ENCODE measurements at places on chromosomes 4 and X.

GRCh38 chr4:144090744-144091143 is 49.8 kb downstream of the GYPA start:
- no peak for DNase-seq

- DNase-seq, result no peak
These were observed 756.1 kb downstream of the SH3BGRL start for GRCh38 chrX:81957900-81958545.

GRCh38 chr4:173765751-173766150 is 235.7 kb upstream of the HAND2 start:
- DNase-seq, result no peak

GRCh38 chr4:996997-997374 is 3.8 kb upstream of the SLC26A1 start:
- no peak for DNase-seq

DNA sequence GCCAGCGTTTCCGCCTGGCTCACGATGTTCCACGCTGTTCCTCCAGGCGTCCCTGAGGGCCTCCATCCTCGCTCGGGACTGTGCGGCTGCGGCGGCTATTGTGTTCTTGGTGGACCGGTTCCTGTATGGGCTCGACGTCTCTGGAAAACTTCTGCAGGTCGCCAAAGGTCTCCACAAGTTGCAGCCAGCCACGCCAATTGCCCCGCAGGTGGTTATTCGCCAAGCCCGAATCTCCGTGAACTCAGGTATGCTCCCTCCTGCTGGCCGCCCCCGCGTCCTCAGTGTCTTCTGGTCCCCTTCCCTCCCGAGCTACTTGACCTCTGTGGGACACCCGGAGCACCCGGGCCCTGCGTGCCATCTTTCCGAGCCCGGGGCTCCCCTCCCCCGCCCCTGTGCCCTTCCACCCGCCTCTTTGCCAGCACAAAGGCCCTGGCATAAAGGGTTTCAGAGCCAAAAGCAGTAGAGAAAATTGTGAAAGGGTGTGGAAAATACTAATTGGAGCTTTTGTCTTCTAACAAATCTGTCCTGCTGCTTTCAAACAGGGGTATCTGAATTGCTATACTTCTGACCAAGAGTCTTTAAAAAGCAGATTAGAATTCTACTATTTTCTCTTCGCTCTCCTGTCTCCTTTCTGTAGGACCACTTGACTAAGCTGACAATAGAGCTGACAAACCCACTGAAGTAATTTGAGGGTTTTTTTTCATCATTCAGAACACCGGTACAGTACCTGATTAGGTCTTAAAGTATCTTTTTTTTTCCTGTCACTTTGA is 104.0 kb downstream of the NEUROG2 start:
- DNase-seq, result no peak

GRCh38 chrX:51476930-51477329 is 19.5 kb downstream of the NUDT11 start:
- no peak for DNase-seq

DNA sequence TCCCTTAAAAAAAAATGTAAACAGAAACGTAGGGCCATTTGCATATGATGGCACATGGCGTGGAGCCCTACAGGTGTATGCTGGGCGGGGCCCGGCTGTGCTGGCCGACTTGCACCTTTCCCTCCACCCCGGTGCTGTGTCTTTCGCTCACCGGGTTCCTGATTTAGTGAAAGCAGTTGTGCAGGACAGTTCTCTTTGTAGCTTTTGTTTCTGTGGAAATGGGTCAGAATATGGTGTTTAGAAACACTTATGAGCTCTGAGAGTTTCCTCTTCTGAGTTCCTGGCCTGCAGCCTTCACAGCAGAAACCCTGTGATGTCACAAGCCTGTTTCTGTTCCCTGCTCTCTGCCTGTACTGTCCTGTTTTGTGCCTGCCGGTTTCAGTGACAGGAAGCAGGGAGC is 22.5 kb upstream of the MSANTD1 start:
- DNase-seq, result no peak

GRCh38 chr4:41424522-41424921 is 113.4 kb upstream of the LIMCH1 start:
- DNase-seq, result no peak

- no peak for DNase-seq
These were observed 59.8 kb downstream of the MRPL1 start for GRCh38 chr4:77922158-77923094.

DNA sequence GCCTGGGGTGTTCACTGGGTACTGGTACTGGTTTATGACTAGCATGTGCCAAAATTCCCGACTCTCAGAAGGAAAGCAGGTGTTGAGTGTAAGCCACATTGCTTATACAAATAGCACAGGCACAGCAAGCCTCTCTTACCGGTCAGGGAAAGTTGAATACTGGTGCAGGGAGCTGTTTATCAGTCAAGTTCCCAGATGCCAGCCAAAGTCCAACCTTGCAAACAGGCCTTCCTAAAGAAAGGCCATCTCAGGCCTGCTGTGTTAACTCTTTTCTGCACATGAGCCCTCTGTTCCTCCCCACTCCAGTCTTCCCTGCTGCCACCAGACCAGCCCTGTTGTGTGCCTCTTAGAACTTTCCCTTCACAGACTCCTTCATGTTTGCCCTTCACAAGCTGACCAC is 34.2 kb downstream of the PKD2 start:
- DNase-seq, result no peak

- DNase-seq, result no peak
These were observed 37.7 kb downstream of the CLCN5 start for GRCh38 chrX:49960061-49960460.

GRCh38 chr4:174524242-174524641 is 2.0 kb upstream of the HPGD start:
- DNase-seq, result no peak

DNA sequence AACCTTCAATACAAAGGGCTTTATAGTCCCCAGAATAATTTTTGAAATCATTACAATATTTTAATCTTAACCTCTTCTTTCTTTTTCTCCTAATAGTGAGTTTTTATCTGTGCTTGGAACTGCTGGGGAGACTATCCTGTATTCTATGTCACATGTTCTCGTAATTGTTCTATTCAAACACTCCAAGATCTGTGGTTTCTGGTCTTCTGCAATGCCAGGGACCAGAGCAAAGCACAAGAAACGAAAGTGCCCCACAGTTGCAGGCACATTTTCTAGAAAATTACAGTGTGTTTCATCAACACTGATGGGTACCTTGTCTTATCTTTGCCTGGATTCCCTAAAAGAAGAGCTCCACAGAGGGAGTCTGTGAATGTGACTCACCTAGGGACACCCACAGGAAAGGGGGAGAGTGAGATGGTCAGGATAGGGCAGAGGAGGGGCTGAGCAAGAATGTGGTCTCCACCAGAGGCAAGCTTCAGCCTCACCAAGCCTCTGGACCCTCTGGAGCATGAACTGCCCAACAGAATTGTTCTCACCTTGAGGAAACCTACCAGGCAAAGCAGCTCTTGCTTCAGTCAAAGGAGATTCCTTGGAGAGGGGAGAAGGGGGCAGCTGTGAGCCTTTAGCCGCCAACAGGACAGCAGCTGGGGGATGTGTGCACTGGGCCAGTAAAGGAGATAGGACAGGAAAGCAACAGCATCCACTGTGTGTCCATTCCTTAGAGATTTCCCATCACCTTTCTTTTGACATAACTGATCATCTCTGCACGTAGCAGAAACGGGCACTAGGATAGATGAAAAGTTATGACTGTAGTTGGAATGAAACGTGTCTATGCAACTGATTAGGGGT is 25.9 kb downstream of the UNC5C start:
- no peak for DNase-seq

DNA sequence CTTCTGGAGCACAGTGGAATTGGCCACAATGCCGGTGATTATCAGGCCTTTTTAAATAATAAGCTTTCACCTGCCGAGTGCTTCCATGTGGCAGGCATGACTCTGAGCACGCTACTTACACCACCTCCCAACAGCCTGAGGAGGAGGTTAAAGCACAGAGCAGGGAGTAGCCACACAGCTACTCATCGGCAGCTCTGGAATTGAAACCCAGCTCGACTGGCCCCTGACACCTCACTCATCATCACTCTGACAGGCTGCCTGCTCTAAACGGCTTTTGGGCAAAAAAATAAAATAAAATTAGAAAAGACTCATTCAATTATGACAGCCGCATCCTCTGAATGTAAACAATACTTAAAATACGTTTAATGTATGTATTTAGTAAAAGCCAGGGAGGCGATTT is 326.4 kb upstream of the NOCT start:
- DNase-seq, result no peak

- DNase-seq, result no peak
These were observed 1.2 kb downstream of the NLGN4X start for GRCh38 chrX:6227453-6227835.

DNA sequence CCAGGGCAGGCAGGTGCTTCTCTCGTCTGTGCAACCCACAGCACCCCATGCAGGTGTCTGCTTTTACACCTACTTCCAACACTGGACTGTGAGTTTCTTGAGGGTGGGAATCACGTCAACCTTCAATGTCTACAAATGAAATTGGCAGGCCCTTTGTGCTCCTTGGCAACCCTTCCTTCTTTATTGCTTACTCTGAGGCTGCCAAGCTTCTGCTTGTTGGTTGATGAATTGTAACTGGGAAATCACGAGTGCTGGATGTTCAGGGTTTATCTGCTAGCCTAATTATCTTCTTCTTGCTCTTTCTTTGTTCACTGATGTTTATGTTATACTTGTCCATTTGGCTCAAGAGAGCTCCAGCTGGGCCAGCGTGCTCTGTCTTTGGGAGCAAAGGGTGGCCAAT is 2.5 kb upstream of the DGAT2L6 start:
- no peak for DNase-seq

DNA sequence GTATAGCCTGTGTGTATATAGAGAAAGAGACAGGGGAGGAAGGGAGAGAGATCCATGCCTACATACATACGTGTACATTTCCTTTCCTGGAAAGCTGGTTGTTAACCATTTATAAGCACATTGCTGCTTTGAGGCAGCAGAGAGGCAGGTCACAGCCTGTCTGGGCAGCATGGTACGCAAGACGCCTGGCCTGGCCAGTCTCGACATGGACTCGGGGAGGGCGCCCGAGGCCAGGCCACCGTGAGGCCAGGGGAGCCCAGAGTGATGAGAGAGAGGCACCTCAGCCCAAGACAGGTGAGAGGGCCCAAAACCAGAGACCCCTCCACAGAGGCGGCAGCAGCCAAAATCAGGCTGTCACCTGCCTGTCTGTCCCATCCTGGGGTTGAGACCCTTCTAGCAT is 3.9 kb downstream of the TREX2 start:
- no peak for DNase-seq

GRCh38 chr4:94451695-94452475 is at the start of gene PDLIM5:
TSS of gene PDLIM5 (plus strand) at chr4:94451942. CDS start at chr4:94455289, 3,347 bp downstream.
- peak; percentile 75 for DNase-seq

DNA sequence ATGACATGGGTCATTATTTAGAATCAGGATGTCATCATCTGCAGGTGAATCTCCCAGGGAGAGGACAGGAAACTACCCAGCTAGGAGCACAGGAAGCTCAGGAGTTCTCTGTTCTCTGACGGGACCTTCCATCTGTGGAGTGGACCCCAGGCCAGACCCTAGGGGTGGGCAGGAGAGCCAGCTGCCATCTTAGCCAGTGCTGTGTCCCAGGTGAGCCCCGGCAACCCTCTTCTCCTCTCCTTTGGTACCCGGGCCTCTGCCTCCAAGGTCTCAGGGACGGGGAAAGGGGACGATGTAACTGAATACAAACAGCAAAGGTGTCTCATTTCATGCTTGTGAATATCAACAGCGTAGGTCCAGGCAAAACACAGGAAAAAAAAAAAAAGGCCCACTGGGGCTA is 48.5 kb downstream of the C4orf50 start:
- DNase-seq, result no peak

DNA sequence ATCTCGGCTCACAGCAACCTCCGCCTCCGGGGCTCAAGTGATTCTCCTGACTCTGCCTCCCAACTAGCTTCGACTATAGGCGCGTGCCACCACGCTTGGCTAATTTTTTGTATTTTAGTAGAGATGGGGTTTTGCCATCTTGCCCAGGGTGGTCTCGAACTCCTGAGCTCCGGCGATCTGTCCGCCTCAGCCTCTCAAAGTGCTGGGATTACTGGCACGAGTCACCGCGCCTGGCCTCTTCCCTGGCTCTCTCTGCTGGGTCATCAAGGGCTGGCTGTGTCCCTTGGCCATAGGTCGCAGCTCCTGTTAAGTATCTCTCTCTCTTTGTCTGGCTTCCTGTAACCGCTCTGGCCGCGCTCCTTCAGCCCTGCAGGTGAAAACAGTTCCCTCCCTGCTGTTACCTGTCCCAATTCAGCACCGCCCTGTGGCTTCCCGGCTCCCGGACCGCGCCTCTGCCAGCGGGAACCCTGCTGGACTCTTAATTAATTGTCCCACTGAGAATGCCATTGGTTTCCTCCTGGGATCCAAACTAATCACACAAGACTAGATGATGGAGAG is 1.3 kb upstream of the RGS12 start:
- DNase-seq, result no peak

DNA sequence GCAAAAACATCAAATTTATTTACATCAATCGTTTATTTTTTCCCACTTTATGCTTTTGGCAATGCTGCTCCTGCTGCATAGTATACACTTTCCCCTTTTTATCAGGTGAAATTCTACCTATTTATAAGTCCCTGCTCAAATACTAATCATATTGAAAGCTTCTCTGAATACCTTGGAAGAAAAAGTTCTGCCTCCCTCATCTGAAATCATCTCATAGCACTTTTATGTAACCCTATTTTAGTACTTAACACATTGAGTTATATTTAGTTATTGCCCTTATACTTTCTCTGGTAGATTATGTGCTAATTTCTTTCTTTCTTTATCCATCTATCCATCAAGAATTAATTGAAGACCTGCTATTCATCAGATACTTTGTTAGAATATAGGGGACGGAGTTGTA is 1.1 kb upstream of the WDR17 start:
- DNase-seq, result no peak

DNA sequence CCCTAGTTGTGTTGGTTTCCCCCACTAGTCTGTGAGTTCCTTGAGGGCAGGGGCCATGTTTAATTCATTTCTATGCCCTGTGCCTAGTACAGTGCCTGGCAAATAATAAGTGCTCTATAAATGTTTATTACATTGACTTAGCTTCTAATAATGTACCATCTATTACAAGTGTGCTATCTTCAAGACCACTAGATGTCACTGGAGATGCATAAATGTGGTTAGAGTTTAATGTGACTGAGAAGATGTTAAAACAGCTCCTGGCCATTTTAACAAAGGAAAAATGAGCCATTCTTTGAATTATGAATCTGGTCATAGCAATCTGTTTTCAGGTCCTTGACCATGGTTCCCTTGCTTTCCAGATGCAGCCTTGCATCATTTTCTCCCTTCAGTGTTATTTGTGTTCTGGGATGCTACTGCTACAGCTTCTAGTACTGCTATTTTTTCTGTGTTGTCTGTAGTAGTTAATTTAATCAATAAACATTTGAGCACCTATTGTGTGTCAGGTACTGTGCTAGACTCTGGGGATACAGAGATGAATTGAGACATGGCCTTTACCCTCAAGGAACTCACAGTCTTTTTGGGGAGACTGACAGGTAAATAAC is 43.2 kb downstream of the SLC9A6 start:
- DNase-seq, result no peak

DNA sequence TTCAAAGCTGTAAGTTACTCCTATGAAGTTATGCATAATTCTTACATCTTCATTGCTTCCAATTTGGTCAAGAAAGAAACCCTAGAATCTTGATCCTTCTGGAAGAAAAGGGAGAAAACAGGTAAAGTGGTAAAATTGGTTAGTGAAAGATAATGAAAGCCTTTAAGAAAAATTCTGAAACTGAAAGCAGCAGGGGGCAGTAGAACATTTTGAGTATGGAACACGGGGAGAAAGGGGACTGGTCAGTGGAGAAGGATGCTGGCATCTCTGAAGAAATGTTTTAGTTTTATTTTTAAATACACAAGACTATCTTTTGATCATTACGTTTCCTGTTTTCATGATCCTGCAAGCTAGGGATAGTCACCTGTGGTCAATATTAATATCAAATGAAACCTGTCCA is 54.3 kb downstream of the SLIT2 start:
- DNase-seq, result no peak

All from GOT3 (cell line).